ENCODE measurements at places on chromosomes 1 and 21. TPM values are rescaled to one million over a fixed set of nuclear protein-coding genes. Genes with fewer than 3 reads are reported as not detected.

The S100A7 gene
- total RNA-seq, result not detected

The NFYC gene
- 51.1 TPM for total RNA-seq

GRCh38 chr1:14538335-14538734, 60.1 kb upstream of the KAZN start:
- no peak for DNase-seq

DNA sequence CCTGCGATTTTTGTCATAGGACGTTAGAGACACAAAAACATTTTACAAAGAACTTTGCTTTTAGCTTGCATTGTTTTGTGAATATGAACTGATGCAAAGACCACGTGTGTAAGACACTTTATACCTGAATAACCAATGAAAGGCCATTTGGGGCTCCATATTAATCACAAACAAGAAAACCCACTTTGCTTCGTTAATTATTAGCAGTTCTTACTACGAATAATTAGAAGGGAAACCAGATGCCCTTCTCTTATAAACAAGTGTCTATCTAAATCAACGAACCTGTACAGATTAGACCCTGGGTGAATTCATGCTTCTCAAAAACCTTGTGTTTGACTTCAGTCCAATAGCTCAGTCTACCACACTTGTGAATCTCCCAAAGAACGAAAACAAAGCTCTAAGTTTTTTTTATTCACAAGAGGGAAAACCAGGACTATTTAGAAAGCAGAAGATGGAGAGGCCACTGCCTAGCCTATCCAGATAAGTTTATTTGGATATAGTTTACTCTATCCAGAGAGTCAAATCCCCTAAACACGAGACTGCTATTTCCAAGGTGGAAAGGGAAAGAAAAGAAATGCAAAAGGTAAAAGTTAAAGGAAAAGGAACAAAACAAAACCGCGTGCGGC, 897 bp downstream of the CYYR1 start:
- peak; percentile 67 for DNase-seq

DNA sequence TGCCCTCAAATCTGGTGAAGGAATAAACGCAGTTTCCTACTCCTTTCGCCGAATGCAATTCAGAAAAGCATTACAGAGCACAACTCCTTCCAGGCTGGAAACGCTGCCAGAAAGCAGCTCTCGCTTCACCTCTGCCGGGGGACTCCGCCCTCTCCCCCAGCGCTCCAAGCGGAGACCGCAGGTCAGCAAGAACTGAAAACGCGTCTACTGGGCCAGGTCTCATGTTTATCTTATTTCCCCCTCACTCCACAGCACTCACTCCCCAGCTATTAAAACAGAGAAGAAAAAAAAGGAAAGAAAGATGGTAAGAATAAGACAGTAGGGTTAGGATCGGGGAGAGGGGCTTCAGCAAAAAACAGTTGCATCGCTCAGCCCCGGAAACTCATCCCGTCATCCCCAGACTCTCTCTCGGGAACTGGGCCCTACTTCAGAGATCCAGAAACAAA, 833 bp upstream of the RCOR3 start:
- peak; percentile 75 for DNase-seq

The ZFP69 gene
- total RNA-seq, result 3.2 TPM

DNA sequence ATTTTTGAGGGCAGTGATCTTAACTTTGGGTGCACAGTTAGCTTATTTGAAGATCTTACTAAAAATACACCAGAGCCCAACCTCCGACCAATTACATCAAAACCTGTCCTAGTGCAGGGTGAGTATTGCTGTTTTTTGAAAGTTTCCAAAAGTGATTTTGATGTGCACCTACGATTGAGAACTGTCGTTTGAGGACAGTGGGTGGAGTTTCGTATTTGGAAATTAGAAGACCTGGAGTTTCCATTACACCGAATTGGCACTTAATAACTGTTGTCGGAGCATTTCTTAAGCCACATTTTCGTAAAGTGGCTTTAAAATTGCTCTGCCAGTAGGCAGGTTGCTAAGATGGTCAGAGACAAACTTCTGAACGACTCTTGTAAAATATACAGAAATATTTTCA, 1.1 kb downstream of the SOD1 start:
- DNase-seq, result no peak

All from endothelial cell of umbilical vein (primary cell).